ENCODE measurements at places on chromosomes 2 and 18.

- no peak for DNase-seq
Measured at GRCh38 chr2:110143982-110144381, 28.4 kb upstream of the MALL start.

GRCh38 chr2:159409116-159409800, 122.8 kb upstream of the WDSUB1 start:
- DNase-seq: no peak

DNA sequence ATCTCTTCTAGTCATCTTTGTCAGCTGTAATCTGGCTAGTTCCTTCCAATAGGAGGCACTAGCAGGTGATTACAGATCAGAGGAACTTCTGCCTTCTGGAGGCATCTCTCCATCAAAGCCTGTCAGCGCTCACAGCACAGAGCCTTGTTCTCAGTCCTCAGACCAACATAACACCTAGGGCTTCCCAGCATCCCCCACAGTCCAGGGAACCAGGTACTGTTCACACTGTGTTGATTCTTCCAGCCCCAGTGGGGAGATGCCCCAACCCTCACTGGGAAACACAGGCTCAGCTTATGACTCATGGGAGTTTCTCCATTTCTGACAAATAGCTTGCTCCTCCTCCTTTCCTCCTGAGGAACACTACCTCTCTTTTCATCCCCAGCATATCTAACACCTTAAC, 601.7 kb downstream of the CBLN2 start:
- no peak for DNase-seq

- DNase-seq: no peak
Measured at GRCh38 chr2:12821656-12822055, 104.9 kb downstream of the TRIB2 start.

DNA sequence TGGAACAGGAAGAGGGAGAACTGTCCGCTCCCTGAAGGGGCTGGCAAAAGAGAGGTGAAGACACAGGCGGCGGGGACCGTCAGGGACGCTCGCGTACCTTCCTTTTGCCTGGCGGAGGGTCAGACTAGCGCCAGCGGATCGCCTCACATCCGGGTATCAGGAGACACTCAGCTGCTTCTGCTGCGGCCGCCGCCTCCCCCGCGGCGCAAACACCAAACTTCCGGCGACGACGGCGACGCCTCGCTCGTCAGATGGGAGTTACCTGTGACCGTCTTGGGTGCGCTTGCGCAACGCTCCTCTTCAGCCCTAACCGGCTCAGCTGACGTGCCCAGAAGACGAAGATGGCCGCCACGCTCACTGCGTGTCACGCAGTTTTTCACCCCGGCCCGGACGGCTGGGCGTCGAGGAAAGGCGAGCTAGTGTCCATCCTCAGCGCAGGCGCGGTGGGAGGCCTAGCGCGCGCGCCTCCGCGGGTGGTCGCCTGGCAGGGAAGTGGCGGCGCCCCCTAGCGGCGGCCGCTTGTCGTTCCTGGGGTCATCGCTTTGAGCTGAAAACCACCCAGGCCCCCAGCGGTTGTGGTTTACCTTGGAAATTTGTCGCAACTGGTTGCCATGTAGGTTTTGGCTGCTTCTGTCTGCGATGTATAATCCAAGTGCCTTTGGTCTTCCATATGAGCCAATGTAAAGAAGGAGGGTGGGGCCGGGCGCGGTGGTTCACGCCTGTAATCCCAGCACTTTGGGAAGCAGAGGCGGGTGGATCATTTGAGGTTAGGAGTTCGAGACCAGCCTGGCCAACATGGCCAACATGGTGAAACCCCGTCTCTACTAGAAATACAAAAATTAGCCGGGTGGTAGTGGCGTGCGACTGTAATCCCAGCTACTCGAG, at the start of gene ESCO1:
ESCO1 (minus strand) TSS at position 179 of the 885 bp plus-strand sequence. CDS start 25,861 bp downstream, outside the sequence.
- peak; percentile 83 for DNase-seq

GRCh38 chr2:207901401-207901800, 123.9 kb downstream of the PLEKHM3 start:
- DNase-seq: no peak

GRCh38 chr18:8097927-8098326, 511.3 kb upstream of the RAB12 start:
- no peak for DNase-seq

- DNase-seq: no peak
Measured at GRCh38 chr2:152481881-152482583, 147.1 kb downstream of the FMNL2 start.

GRCh38 chr2:172323256-172323655, 104.1 kb upstream of the ITGA6 start:
- no peak for DNase-seq

DNA sequence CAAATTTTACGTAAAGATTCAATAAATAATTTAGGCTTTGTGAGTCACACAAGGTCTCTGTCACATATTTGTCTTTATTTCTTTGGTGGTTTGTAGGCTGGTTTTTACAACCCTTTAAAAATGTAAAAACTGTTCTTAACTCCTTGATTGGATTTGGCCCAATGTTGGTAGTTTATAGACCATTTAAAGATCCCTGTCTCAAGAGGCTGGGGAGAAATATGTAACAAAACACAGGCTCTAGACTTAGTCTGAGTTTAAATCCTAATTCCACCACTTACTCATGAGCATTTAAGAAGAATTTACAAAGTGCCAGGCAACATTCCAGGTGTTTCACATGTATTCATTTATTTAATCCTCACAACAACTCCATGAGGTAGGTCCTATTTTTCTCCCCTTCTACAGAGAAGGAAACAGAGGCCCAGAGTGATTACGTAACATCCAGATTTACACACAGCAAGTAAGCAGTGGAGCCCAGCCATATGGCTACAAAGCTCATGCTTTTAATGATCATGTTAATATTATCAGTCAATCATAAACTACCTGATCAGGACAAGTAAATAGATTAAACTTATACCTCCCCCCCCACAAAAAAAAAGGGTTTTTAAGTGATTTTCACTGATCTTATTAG, 416.6 kb upstream of the ACVR2A start:
- no peak for DNase-seq

DNA sequence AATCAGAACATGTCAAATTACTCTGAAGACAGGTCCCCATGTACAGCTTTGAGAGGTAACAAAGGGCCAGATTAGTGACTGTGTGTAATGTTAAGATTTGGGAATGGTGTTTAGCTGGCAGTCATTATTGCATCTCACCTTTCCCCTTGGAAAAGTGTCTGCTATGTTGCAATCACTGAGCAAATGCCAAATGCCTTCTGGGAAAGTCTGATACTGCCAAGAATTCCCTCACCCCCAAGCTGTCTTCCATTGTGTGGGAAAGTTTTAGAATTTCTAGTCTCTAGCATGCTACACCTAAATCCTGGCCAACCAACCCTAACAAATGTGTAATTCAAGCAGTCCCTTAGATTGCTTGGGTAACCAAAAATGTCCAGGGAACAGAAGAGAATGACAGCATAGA, 13.6 kb upstream of the PELI1 start:
- DNase-seq: no peak

DNA sequence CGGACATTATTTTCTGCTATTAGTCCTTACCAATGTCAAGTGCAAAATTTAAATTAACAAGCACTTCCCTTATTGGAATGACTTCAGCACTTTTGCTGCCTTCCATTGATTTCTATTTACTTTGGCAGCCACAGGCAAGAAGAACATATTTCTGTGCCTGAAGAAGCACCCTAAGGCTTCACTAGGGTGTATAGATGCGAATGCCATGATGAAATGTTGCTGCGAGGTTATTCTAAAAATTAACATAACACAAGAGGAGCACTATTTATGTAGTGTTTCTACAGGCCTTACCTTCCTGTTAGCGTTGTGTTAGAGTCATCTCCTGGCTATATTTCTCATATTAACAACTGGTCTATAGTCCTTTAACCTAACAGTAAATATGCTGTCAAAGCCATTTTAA, 365.0 kb upstream of the HNRNPA3 start:
- DNase-seq: no peak

- no peak for DNase-seq
Measured at GRCh38 chr2:16628314-16628713, 37.3 kb downstream of the CYRIA start.

DNA sequence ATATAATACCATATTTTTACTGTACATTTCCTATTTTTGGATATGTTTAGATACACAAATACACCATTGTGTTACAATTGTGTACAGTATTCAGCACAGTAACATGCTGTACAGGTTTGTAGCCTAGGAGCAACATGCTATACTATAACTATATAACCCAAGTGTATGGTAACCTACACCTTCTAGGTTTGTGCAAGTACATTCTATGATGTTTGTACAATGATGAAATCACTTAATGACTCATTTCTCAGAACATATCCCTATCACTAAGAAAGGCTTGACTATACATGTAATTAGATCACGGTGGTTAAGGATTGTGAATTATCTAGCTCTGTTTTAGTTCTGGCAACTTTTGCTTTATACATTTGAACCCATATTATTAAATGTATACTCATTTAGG, 31.3 kb downstream of the NPHP1 start:
- DNase-seq: no peak

DNA sequence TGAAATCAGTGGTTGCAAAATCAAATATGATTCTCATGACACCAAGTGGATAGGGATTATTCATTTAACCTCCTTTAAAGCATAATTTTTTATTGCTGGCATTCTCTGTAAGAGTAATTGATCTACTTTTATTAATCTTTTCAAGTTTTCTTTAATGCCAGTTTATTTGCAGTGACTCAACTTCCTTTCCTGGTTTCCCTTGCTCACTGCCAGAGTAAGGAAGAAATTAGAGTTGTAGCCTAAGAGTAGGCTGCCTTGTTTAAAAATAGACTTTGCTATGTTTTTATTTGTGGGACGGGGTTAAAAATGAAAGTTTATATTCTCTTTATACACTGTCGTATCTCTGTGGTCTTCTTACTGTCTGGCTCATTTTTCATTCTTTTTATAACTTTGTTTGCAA, 148.6 kb downstream of the WDR7 start:
- no peak for DNase-seq

- DNase-seq: no peak
Measured at GRCh38 chr2:168233166-168233565, 14.2 kb downstream of the STK39 start.

DNA sequence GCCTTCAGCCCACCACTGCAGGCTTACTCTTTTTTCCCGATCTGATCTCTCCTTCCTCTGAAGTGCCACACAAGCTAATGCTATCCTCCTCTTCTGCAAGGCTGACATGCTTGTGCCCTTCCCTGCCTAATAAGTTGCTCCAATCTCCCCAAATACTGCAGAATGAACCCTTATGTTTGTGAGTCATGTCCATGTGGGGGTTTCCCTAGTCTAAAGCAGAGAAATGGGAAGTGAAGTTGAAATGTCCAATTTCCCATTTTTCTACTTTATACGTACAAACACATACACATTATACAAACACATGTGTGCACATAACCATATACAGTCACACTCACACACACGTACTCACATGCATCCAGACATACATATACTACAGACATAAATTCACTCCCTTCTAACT, 288.1 kb upstream of the CELF4 start:
- no peak for DNase-seq

GRCh38 chr18:30632071-30632698, 410.4 kb downstream of the DSC3 start:
- DNase-seq: no peak

DNA sequence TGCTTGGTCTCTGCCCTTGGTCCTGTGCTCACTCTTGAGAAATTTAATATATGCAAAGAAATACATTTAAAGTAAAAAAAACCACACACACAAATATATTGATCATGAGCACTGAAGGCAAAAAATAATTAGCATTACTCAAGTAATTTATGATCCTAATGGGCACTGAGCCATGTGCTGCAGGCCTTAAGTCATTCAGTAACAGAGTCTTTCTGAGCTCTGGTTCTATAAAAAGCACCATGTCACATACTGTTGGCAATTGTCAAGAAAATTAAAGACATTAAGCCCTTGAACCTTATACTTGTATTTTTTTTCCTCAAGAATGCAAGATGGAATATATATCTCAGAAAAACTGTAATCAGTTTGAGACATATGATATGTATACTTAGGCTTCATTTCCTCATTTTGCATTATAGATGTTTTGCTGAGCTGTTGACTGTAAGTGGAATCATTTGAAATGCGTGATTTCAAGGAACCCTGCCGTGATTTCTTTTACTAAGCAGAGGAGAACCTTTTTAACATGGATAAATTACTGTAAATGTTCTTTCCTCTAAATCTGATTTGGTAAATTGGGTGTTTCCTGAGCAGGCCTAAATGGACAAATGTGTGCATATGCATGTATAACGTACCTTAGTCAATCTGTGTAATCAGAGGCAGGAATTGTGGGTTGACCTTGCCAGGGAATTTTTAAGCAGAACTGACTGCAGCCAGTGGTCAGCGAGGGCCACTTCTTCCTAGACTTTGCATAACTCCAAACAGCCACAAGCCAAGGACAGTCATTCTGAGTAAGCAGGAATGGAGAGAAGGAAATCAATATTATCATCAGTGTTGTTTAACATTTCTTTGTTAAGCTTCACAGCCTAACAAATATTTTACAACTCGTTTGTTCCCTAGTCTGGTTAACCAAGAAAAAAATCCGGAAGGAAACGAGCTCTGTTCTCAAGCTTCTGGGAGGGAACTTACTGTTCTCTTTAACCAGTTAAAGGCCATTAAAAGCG, 191.5 kb upstream of the ATP5MC3 start:
- no peak for DNase-seq

DNA sequence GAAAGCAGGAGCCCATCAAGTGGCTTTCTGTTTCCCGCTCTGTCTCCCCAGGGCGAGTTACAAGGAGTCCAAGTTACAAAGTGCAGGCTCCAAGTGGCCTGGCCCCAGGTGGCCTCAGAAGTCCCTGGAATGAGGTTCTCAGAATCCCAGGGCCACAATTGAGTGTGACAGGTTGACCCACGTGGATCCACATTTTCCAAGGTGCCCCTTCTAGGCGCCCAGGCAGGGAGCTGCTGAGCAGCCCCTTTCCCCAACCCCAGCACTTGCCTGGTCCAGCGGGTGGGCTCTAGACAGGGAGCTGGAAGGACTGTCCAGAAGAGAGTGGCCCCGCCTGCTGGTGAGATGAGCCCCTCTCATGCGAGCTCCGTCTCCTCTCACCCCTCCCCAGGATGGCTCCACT, 253.4 kb downstream of the CYP26B1 start:
- DNase-seq: no peak

DNA sequence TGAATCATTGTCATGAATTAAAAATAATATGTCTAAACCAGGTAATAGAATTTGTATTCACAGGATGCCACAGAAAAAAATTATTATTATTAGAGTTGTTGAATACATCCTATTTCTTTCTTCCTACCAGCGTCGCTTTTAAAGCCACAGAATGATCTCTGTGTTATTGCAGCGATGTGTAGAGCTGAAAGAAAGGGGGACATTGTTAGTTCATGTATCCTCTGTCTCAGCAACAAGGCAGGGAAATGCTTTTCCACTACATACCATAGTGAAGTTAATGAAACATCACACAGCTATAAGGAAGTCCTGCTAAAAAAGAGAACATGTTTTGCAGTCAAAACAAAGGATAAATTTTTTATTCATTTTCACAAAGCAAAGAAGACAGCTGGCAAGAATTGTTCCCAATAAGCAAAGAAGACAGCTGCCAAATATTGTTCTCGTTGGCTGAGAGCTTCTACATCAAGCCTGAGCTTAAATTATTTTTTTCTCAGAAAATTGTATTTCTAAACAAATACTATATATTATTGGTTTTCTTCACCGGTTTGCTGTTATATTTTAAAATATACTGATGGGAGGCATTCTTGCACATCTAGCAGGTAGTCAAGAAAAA, 1234.4 kb downstream of the SUCLG1 start:
- DNase-seq: no peak
